Colonic mucosa (tissue), 4 donors: ENCODE measurements at places on chromosomes 6 and 20.

- DNase-seq, result no peak
Measured at GRCh38 chr20:1402149-1402548, 9.3 kb upstream of the FKBP1A start.

- DNase-seq, result no peak
Measured at GRCh38 chr20:21767739-21768223, 62.3 kb downstream of the PAX1 start.

- no peak for DNase-seq
Measured at GRCh38 chr6:79557673-79558467, 20.6 kb upstream of the LCA5 start.

DNA sequence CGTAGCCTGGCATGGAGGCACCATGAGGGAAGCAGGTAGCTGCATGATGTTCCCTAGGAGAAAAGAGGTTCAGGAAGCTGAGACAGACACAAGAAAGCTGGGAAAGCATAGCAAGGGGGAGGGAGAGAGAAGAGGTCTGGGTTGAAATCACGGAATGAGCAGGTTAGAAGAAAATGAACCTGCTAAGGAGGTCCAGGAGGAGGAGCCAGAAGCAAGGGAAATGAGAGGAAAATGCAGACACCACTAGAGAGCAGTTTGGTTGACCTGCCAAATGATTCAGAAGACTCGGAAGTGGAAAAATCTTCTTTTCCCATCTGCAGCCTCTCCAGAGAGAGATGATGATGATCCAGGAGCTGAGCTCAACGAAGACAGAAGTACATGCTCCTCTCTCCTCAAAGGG, 70.9 kb downstream of the VIP start:
- no peak for DNase-seq

DNA sequence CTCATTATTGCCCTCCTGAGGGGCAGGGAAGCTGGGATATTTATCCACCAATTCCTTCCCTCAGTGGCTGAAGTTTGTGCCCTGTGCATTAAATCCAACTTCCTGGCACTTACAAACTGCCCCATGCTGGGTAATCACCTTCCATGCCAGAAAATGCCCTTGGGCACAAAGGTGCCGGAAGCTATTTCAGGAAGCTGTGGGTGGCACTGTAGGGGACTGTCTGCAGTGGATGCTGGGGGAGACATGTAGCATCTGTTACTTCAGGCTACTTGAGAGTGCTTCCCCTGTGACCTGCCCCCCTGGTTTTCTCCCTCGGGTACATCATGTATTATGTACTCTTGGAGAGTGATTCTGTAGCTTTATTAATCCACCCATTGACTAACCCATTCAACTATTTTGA, 24.7 kb upstream of the RALGAPA2 start:
- no peak for DNase-seq

DNA sequence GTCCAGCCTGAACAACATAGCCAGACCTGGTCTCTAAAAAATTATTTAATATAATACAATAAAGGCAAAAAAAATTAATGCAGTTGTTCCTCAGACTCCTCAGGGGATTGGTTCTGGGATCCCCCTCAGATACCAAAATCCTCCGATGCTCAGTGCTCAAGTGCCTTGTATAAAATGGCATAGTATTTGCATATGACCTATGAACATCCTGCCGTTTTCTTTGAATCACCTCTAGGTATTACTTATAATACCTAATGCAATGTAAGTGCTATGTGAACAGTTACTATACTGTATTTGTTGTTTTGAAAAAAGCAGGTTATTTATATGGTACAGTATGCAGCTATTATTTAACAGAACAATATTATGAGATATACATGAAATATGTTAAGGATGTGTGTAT, 43.3 kb downstream of the RNGTT start:
- no peak for DNase-seq

DNA sequence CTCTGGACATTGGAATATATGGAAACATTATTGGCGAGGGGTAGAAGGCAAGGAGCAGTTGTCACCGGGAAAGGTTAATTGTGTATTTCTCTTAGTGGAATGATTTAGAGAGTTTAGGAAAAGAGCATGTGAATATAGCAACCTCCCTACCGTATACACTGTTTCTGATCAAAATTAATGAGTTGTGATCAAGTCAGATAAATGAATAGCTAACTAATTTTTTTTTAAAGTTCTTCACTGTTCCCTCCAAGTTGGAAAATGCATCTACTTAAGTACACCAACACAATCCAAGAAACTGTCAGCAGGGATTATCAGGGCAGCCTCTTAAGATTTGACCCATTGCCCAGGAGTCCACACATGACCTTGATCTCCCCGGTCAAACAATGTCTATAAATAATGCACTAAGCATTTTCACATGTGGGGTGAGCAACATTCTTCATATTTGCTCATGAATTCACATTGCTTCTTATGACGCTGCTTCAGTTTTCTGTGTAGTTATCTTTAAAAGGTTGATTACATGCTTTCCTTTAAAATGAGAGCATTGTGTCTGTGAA, 680.8 kb upstream of the NRSN1 start:
- no peak for DNase-seq

DNA sequence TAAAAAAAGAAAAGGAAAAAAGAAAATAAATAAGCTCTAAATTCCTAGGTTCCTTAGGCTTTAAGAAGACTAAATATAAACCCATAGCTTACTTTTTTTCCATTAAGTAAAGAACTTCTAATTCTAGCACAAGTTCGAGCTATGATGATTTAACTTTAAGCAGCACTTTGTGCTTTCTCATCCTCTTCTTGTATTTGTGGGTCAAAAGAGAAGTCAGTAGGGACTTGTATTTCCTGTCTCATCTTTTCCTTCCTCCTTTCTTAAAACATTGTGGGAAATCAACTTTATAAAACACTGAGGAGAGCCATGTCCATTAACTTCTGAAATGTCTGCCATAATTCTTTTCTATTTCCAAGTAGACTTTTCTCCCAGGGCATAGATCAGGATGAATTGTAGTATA, 637.7 kb upstream of the CITED2 start:
- no peak for DNase-seq

- DNase-seq, result no peak
Measured at GRCh38 chr20:37899105-37900045, 3.6 kb upstream of the VSTM2L start.

GRCh38 chr6:88662653-88663174, 300.7 kb downstream of the RNGTT start:
- no peak for DNase-seq

GRCh38 chr6:133241086-133241900, at the start of gene EYA4:
EYA4 (plus strand) TSS chr6:133241357; CDS start chr6:133274781, 33,424 bp downstream.
- DNase-seq, result no peak

GRCh38 chr20:63896264-63897105, 1.6 kb downstream of the DNAJC5 start:
- DNase-seq, result peak; percentile 74

DNA sequence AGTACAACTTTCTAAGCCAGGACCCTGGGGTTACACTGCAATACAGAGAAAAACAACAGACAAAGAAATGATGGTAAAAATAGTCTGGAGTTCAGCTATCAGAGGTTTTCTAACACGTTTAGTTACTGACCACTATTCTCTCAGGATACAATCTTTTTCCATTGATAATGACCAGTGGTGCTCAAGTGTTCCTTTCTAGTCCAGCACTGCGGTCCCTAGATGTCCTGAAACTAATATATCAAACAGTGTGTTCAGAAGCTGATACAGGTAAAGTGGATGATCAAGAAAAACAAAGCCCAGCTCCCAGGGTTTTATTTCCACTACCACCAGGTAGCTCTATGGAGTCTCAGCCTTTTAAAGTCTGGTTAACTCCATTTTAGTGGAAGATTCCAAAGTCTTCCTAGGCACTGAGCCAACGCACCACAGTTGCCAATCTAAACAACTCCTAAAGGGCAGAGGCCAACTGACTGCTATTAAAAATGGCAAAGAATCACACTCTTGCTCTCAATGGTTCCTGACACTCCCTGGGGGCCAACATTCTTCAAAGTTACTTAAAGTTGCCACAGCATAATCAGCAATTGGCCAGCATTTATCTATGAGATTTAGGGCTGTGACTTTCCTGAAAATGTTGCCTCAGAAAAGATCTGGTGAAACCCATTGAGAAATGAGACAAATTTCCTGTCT, 38.2 kb downstream of the DZANK1 start:
- DNase-seq, result peak; percentile 88

- DNase-seq, result no peak
Measured at GRCh38 chr6:79201983-79202382, 32.5 kb downstream of the HMGN3 start.

DNA sequence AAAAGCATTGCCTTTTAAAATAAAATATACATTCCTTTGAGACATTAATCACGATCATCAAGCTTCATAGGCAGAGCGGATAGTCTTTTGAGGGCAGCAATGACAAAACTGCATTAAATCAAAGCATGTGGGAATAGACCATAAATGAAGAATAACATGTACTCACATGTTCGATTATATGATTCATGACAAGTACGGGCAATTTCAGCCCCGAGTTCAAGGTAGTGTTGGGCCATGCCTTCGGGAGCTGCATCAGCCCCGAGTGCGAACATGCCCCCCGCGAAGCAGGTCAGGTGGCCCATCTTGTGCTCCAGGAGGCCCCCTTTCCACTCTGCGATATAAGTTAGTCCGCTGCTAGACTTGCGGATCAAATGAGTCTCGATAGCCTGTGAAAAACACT, 111.0 kb upstream of the FAM184A start:
- DNase-seq, result no peak

- DNase-seq, result no peak
Measured at GRCh38 chr6:149965194-149966020, 1.7 kb downstream of the ULBP1 start.

DNA sequence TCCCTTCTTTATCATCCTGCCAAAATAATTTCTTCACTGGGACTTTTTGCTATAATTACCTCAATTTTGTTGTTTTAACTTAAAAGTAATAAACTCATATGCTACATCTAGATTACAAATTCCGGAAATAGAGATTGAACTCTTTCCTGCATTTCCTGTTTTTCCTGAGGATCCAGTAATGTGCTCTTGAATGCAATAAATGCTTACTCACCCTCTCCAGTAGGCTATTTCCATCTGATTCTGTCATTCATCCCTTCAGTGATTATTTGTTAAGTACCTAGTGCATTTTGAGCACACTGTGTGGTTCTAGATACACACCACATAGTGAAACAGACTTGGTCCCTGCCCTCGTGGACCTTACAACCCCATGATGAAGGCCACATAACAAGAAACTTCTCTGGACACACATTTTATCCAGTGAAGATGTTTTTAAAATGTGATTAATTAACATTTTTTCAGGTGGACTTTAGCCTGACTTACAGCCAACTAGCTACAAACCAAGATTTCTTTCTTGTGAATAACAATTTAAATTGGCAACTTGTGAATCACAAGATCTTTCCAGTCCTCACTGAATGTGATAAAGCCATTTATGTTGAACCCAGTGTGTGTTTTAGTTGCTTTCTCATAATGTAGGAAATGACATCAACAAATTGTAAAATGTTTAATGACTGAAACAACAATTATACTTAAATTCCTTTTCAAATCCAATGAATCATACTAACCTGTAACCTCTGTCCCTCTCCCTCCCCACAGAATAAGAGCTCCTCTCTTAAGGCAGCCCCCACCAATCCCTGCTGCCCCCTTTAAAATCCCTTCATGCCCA, 272.3 kb downstream of the KHDC1L start:
- DNase-seq, result no peak

GRCh38 chr6:13120483-13121482, 207.6 kb downstream of the TBC1D7 start:
- DNase-seq, result no peak

DNA sequence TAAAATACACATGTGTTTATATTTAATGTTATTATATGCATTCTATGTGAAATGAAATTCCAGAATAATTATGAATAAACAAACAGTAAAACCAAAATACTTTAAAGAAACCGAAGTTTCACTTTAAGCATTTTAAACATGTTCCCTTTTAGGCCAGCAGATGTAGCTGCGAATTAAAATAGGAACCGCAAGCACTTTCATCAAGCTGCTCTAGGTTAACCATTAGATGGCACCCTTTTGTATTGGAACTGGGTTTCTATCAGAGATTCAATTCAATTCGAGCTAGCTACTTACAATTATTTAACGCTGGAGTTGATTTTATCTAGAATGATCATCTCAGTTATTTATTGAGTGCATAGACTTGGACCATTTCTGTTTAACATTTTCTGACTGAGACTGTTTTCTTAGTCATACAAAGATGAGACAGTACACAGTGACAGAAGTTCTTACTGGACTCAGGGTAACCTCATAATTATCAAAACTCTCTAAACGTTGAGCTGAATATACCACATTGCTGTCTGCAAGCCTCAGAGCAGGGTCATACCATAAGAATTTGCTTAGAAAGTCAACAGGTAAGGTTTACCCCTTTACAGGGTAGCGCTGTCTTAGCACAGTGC, 8.5 kb downstream of the TMEM242 start:
- DNase-seq, result no peak

- no peak for DNase-seq
Measured at GRCh38 chr6:37033255-37033654, 27.8 kb downstream of the FGD2 start.

- no peak for DNase-seq
Measured at GRCh38 chr20:49558826-49559225, 9.1 kb downstream of the PTGIS start.

- no peak for DNase-seq
Measured at GRCh38 chr6:139965393-139965792, 590.9 kb upstream of the CITED2 start.

DNA sequence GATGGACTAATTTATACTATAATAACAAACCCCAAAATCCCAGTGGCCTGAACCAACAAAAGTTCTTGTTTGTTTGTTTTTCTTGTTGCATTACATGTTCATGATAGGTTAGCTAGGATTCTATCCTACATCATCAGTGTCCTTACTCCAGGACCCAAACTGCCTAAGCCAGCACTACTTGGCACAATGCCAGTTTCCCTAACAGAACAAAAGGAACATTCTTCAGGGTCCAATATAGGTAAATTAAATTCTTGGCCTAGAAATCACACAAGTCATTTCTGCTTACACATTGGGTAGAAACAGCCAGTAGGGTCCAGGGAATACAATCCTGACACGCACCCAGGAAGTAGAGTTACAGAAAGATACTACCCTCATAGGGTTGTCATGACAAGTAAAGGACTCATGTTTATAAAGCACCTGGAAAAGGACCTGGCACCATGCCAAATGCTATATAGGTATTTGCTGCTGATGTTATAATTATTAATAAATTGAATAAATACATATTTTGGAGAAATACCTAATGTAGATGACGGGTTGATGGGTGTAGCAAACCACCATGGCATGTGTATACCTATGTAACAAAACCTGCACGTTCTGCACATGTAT, 38.8 kb downstream of the RCAN2 start:
- DNase-seq, result no peak

- DNase-seq, result no peak
Measured at GRCh38 chr6:170043881-170044790, 246.7 kb downstream of the DLL1 start.

GRCh38 chr6:161748535-161749416, 474.9 kb upstream of the AGPAT4 start:
- peak; percentile 34 for DNase-seq

DNA sequence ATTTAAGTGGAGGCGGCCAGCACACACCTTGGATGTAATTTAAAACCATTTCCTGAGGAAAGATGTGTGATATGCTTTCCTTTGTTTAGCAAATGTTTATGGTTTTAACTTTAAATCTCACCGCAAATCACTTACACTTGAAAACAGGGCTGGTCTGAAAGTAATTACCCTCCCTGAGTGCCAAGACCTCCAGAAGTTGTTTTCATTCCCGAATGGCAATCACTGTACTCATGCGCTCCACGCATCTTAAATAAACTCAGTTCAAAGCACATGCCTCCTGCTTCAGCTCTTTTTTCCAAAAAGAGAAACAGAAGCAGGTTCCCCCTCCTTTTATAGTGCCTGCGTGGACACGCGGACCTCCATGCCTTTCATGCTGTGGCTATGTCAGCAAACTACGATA, 224.0 kb downstream of the SMOC2 start:
- DNase-seq, result no peak

- no peak for DNase-seq
Measured at GRCh38 chr6:71886184-71887005, at the start of gene RIMS1. RIMS1 (plus strand) TSS chr6:71886550; CDS start chr6:71887024, 474 bp downstream.
